ENCODE measurements at places on chromosomes 2 and 18.

GRCh38 chr2:191653667-191654391 lies 24.1 kb upstream of the NABP1 start:
- DNase-seq: no peak

DNA sequence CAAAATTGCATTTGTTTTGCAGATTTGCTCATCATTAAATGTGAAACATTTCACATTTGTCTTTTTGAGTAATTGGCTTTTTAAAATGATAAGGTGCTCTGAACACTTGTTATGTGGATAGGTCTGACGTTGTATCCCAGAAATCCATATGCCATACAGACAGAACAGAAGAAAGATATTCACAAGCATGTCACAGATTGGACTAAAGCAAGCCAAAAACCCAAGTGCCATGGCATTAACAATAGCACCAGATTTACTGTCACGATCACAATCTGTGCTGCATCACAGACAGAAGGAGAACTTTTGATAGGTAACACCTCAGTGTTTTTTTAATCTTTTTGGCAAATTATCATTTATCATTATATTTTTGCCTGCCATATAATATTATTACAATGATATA lies 272.6 kb downstream of the ARHGAP15 start:
- DNase-seq: no peak

- DNase-seq: no peak
These were observed 86.4 kb downstream of the MEP1B start for GRCh38 chr18:32276256-32276655.

DNA sequence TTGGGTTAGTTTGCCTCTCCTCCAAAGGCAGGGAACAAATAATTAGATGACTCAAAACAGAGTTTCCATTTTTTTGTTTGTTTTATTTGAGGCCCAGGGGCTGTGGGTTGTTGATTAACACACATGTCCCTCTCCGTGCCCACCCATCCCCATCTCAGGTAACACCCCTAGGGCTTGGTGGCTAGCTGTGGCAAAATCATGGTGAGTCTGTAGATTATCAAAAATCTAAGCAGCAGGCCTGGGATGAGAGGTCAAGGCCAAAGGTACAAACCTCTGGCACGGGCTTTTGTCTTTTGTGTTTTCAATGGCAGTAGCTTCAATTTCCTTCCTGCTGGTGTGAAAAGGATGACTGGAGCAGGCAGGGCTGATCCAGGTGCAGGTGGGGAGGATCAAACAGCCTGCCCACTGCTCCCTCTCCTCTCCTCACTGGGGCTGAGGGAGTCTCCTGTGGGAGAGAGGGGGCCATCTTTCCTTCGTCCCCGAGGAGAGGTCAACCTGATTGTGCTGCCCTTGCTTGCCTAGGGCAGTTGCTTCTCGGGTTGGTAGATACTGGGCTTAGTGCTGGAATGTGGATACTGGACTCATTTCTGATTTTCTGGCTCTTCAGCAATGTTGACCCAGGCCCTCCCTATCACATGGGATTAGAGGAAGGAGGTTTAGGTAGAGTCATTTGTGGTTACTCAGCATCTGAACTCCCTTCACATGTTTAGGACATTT lies 31.9 kb upstream of the EML4 start:
- DNase-seq: no peak

- DNase-seq: no peak
These were observed 10.1 kb downstream of the RRM2 start for GRCh38 chr2:10132596-10132995.

DNA sequence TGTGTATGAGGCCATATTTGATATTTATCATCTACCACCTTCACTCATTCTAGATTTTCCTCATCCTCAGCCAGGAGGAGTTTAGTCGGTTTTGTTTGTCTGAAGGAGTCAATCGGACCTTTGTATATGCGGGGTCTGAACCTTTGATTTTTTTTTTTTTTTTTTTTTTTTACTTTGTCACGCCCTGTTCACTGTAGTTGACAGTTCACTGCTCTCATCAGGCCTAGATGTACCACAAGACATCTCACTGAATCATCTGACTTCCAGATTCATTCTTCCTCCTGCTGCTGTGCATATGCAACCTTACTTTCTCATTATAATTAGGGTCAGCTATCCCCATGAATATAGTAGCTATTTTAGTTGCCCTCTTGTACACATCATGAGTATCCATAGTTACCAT lies 133.2 kb downstream of the ARHGAP15 start:
- no peak for DNase-seq

DNA sequence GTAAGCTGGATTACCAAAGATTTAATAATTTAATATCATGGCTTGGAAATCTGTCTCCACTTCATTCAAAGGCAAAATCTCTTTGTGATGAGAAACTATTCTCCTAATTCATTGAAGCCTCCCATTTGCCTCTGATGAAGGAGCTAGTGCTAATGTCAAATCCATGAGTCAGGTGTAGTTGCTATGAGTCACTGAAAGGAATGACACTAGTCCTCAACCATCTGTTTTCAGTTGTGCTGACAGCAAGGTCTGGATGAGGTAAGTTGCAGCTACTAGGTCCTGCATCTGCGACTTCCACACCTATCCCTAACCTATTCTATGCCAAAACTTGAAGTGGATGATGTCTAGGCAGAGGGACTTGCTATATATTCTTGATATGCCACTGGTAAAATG lies 324.0 kb upstream of the UBE2E3 start:
- DNase-seq: no peak

DNA sequence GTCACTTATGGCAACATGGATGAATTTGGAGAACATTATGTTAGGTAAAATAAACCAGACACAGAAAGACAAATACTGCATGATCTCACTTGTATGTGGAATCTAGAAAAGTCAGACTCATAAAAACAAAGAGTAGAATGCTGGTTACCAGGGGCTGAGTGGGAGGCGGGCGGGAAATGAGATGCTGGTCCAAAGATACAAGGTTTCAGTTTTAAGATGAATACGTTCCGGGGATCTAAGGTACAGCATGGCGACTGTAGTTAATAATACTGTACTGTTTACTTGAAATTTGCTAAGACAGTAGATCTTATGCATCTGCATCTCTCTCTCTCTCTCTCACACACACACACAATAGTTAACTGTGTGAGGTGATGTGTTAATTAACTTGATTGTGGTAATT lies 14.2 kb downstream of the FAM110C start:
- no peak for DNase-seq

DNA sequence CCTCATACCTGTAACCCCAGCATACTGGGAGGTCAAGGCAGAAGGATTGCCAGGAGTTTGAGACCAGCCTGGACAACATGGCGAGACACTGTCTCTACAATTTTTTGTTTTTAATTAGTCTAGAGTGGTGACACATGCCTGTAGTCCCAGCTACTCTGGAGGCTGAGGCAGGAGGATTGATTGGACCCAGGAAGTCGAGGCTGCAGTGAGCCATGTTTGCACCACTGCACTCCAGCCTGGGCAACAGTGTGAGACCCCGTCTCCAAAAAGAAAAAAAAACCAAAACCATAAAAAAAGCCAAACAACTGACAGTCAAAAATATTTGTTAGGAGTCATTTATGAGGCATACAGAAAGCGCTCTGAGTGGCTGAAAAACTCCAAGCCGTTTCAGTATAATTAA lies 95.5 kb downstream of the KCTD18 start:
- no peak for DNase-seq

DNA sequence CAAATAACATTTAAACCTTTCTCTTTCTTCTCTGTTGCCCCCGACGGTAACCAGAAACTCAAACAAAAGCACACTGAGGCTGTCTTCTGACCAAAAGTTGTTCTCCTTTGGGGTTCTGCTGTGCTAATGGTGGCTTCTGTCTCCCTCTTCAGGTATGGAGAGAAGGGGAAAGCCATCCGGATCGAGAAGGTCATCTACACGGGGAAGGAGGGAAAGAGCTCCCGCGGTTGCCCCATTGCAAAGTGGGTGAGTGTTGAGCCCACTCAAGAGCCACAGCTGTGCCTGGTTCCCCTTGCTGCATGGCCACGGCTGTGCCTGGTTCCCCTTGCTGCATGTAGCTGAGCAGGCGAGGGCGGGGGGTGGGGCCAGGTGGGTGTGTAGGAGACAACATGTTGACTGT lies 67.4 kb downstream of the BOLA3 start:
- no peak for DNase-seq

- DNase-seq: no peak
These were observed 134.8 kb downstream of the DSEL start for GRCh38 chr18:67381608-67382150.

- no peak for DNase-seq
These were observed 1.2 kb downstream of the TCF7L1 start for GRCh38 chr2:85134255-85134895.

DNA sequence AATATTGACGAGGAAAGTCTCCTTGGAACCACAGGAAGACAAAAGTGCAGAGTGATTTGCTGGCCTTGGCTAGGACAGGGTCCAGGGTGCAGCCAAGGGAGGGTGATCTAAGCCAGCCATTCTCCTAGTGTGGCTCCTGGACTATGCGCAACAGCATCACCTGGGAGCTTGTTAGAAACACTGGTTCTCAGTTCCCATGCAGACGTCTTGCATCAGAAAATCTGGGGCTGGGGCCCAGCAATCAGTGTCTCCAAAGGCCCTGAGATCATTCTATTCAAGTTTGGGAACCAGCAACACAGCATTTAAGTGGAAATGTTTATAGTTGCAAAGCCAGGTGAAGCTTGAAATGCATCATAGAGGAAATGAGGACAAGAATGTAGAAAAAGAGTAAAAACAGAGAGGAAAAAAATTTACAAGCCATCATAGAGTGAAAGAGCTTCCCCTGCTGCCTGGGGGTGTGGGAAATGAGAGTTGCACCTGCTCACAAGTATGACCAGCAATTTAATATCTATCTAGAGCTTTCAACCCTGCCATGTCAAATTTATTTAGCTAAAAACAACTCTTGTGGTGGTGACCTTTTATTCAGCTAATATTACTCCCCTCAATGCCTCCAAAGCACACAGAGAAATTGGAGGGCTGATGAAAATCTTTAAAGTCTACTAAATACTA lies 54.4 kb upstream of the SEC11C start:
- no peak for DNase-seq

- DNase-seq: no peak
These were observed 13.9 kb upstream of the RMND5A start for GRCh38 chr2:86706220-86706619.

DNA sequence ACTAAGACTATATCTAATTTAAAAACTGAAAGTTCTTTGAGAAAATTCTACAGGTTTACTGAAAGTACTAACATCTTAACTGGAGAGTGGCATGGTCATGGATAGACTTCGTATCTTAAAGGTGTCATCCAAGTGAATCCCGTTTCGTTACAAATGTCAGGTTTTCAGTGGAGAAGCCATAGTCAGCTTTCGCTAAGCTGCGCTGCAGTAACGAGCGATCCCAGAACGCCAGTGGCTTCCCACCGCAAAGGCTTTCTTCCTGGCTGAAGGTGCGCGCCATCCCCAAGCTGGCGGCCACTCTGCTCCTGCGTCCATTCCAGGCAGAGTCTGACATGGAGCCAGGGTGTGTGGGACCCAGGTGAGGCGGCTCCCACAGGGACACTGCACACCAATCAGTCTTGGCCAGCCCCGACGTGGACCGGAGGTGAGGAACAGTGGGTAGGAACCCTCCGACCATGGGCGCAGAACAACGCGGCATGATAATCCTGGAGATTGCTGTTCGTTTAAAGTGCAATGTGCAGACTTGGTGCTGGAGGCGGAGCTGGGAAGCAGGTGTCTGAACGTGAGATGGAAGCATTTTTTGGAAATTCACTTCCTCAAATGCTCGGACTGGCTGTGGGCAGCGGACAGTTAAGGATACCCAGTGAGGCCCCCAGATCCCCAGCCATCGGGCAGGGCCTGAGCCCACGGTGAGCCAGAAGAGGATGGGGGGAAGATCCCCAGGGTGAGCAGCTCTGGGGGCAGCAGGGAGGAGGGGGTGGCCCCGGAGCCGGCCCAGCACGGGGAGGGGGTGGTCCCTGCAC lies 27.8 kb upstream of the KCNG2 start:
- no peak for DNase-seq
